ENCODE measurements at places on chromosomes 2 and 18.
A peak's percentile ranks its signal among the peaks of the same experiment; 100 is the strongest.

GRCh38 chr2:221156062-221156734, 415.9 kb downstream of the EPHA4 start:
- DNase-seq: no peak

DNA sequence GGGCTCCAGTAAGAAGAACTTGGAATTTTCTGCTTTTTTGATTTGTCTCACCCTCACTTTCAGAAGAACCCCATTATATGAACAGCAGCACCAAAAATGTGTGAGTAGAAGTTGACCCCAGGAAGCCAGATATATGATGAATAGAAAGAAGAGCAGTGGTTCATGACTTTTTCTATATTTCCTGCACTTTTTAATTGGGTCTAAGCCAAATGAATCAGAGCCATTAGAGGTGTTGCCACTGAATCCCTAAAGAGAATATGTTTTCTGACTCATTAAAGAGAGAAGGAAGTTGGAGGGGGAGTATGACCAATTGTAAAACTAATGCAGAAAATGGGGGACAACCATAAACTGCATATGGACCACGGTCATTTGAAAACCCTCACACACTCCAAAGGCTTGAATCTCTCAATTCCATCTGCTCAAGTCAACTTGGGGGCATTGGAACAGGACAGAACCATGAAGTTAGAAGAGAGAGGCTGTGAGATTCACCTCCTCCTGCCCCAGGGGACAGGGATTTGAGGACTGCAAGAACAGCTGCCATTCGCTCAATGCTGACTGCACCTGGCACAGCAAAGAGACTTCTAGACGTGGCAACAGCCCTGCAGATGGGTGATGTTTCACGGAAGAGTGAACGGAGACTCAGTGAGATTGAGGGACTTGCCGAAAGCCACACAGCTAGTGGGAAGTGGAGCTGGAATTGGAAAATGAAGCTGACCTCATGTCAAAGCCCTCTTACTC, 3.0 kb downstream of the DAPL1 start:
- DNase-seq: no peak

DNA sequence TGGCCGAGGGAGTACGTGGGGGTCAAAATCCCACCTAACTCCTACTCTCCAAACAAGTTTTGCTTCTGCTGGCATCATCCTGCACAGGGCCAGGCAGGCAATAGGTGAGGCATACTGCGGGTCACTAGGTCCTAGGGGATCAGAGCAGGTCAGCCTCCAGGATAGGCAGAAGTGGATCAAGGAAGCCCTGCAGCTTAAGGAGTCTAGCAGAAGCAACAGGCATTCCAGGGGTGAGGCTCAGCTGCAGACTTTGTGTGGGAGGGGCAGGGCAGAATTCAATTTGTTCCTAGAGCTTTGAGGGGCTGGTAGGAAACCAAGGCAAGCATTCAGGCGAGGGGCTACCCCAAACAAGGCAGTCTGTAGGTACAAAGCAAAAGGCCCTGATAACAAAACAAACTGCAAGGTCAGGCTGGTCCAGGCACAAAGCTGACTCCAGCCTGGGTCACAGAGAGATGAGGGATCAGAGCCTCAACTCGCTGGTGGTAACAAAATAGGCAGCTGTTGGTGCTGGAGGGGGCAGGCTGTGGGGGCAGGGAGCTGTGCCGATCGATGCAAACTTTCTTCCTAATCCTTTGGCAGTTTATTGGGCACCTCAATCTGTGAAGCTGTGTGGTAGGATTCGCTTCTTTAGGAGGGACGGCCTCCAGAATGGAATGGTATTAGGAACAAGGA, 101.4 kb upstream of the STPG4 start:
- DNase-seq: no peak

- DNase-seq: no peak
Measured at GRCh38 chr2:230203110-230203676, 16.6 kb downstream of the SP110 start.

DNA sequence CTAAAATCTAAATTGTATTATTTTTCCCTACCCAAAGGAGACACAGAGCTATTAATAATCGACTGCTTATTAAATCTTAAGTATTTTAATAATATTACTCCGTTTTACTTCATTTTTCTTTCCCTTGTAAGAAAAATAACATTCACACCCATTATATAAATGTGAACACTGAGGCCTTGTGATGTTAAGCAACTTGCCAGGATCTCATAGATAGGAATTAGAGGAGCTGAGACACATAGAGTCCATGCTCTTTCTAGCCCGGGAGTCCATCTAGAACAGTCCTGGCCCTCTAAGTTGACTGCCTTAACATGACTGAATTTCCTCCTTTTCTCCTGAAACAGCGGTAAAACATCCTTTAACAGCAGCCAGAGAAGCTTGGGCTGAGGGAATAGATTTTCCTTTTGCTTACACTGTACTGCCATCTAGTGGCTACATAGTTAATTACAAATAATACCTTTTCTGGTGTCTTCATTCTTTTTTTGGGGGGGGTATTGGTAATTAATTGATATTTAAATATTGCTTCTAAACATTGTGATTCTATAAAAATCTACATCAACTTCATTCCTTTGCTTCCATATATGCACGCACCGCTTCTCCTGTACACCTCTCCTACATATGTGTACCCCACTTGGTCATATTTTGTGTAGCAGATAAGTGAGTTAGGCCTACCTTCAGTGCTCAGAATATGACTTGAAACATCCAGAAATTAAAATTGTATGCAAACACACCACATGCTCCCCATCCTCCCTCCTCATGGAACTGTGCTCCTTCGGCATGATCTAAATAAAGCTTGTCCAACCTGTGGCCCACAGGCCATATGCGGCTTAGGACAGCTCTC, 125.8 kb upstream of the HNMT start:
- DNase-seq: peak; percentile 22

- DNase-seq: no peak
Measured at GRCh38 chr2:205011031-205011430, 465.8 kb downstream of the PARD3B start.

Data from fibroblast of lung (primary cell).